ENCODE measurements at places on chromosomes 4 and X.

DNA sequence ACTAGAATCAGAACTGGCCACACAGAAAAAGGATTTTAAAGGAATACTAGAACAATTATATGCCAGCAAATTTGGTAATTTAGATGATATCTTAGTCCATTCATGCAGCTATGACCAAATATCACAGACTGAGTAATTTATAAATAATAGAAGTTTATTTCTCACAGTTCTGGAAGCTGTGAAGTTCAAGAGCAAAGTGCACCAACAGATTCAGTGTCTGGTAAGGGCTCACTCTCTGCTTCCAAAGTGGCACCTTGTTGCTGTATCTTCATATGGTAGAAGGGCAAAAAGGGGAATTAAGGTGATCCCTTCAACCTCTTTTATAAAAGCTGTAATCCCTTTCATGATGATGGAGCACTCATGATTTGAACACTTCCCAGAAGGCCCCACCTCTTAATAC is 20.3 kb downstream of the TNIP2 start:
- no peak for DNase-seq

GRCh38 chrX:71923516-71923915 is 12.9 kb downstream of the NHSL2 start:
- no peak for DNase-seq

GRCh38 chrX:109890910-109891502 is 111.9 kb upstream of the TMEM164 start:
- peak; percentile 45 for DNase-seq

DNA sequence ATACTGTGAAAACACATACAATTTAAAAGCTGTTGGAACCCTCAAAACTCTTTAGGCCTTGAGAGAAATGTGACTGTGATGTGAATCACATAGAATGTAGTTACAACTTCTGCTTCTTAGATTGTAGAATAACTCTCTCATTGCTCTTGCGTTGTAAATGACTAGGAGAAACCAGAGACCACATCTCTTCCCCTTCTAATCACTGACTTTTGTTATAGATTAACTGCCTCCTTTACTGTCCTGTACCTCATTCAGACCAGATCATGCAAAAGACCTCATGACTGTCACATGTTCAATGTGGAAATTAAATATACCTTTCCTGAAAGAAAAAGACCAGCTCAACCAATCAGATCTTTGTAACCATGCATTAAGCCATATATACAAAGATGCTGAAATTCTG is 43.2 kb upstream of the NEIL3 start:
- no peak for DNase-seq

- DNase-seq: no peak
Observed at GRCh38 chrX:114798907-114799306, 215.0 kb downstream of the HTR2C start.

Measured in CMK (cell line).